ENCODE measurements at places on chromosomes 2 and 18. TPM values are rescaled to one million over a fixed set of nuclear protein-coding genes. Genes with fewer than 3 reads are reported as not detected.

MAP3K20 gene
- total RNA-seq, result 52.4 TPM

NR4A2 gene
- total RNA-seq, result 0.85 TPM

CIB4 gene
- total RNA-seq, result not detected

SERPINB13 gene
- total RNA-seq, result not detected

CELF4 gene
- total RNA-seq, result not detected

FAM168B gene
- 99.5 TPM for total RNA-seq

GULP1 gene
- 38.9 TPM for total RNA-seq

THAP4 gene
- total RNA-seq, result 47.5 TPM

PCARE gene
- not detected for total RNA-seq

CARF gene
- total RNA-seq, result 2.5 TPM

All from regular cardiac myocyte (primary cell).